BJ (cell line): ENCODE measurements at places on chromosomes 7 and 10. TPM values are rescaled to one million over a fixed set of nuclear protein-coding genes. Genes with fewer than 3 reads are reported as not detected.

- DNase-seq: no peak
Observed at GRCh38 chr10:80159166-80159873, 26.8 kb downstream of the PLAC9 start.

GRCh38 chr10:124002391-124003069 is 90.9 kb downstream of the CHST15 start:
- no peak for DNase-seq

DNA sequence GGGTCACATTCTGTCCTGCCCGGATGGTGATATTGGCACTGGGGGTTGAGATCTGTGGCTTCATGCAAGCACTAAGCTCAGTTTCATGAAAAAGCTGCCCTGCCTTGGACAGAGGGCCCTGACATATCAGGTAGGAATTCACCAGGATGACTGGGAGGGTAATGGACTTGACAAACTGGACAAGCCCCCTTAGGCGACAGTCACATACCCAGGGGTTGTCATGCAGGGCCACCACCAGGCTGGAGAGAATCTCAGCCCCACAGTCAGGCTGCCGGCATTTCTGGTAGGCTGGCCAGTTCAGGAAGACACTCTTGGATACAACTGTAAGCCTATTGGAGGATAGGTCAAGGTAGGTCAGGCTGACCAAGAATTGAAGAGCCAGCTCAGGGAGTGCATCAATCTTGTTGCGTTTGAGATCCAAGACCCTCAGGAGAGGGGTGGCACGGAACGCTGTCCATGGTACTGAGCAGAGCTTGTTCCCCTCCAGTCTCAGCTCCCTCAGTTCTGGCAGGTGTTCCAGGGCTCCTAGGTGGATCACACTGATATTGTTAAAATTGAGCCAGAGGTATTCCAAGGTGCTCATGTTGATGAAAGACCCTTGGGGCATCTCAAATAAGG is 824 bp downstream of the LRIT2 start:
- no peak for DNase-seq

GRCh38 chr10:50464004-50464409 is 159.7 kb downstream of the SGMS1 start:
- DNase-seq: no peak

GRCh38 chr10:75294518-75294865 is 58.7 kb upstream of the COMTD1 start:
- DNase-seq: no peak

DNA sequence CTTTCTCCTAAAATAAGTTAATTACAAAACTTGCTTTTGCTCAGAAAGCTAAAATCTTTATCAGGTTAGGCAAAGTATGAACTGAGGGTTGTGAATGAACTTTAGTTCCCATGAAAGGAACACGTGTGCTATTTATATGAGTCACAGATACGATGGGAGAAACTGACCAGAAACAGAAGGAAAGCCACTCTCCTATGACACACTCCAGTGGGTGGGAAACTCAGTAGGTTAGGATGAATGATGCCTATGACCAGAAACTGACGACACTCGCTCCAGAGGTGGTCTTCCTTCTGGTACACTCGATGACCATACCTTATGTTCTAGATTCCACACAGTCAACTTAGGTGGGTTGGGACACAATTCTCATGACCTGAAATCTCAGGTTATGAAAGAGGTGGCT is 215.7 kb upstream of the INHBA start:
- peak; percentile 49 for DNase-seq

- no peak for DNase-seq
Observed at GRCh38 chr7:144032985-144033709, 15.6 kb upstream of the OR2A5 start.

DNA sequence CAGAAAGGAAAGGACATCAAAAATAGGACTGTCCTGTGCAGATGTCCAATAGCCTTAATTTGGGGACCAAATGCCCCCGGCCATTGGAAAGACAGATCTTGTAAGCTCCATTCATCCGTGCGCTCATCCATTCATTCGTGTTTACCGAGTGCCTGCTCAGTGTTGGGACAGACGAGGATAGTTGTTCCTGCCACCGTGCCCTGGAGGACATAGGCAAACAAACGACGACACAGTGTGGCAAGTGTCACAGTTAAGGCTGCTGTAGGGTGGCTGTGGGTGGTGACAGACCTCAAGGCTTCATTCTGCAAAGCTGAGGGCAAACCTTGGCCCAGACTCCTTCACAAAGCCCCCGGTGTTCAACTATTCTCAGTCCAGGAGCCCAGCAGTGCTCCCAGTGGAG is 27.6 kb downstream of the MKI67 start:
- DNase-seq: no peak

GRCh38 chr10:3980660-3981059 is 195.7 kb upstream of the KLF6 start:
- DNase-seq: no peak

- no peak for DNase-seq
Observed at GRCh38 chr10:116408719-116409118, 18.9 kb upstream of the PNLIPRP3 start.

- no peak for DNase-seq
Observed at GRCh38 chr7:115475761-115476385, 554.0 kb downstream of the MDFIC start.

DNA sequence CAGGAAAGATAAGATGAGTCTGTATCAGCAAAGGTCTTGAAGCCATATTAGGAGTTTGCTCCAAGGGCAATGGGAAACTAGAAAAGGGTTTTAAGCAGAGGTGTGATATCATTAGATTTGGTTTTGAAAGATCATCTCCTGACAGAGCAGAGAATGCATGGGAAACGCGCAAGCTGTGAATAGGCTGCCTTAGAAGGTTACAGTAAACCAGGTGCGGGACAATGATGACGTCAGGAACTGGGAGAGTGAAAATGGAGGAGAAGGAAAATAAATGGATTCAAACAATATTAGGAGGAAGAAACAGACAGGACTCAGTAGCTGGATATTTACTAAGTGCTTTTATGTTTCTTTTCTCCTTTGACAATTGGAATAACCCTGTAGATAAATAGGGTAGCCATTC is 50.6 kb downstream of the CACNB2 start:
- DNase-seq: no peak

DNA sequence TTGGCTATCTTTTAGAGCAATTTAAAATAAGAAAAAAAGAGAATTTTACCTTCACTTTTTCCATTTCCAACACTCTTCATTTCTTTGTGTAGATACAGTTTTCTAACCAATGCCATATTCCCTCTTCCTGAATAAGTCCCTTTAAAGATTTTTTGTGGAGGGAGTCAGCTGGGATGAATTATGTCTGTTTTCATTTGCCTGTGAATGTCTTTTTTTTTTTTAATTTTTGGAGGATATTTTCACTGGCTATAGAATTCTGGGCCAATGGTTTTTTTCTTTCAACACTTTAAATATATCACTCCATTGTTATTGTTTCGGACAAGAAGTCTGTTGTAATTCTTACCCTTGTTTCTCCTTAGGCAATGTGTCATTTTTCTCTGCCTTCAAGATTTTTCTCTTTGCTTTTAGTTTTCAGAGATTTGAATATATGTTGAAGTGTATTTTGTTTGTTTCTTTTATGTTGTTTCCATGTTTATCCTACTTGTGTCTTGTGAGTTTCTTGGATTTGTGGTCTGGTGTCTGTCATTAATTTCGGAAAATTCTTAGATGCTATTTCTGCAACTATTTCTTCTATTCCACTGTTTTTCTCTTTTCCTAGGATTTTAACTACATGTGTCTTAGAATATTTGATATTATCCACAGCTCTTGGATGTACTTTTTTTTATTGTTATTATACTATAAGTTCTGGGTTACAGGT is 20.0 kb upstream of the CXCL12 start:
- no peak for DNase-seq

GRCh38 chr10:73589563-73590126 is 1.5 kb downstream of the USP54 start:
- no peak for DNase-seq

DNA sequence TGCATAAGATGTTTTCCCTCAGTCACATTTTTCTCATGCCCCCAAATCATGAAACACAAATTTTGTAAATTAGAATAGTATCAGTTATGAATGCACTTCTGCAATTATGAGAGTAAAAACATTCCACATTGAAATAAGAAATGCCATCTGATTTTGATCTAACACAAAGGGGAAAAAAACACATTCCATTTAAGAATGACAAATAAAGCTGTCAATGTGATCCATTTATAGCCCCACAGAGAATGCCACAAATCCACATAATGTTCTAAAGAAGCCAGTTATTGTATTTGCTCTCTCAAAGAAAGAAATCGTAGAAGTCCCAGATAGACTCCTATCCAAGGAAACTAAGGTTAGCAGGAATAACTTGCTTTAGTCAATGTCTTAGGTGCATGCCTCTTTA is 48.7 kb upstream of the RHOBTB1 start:
- peak; percentile 35 for DNase-seq

DNA sequence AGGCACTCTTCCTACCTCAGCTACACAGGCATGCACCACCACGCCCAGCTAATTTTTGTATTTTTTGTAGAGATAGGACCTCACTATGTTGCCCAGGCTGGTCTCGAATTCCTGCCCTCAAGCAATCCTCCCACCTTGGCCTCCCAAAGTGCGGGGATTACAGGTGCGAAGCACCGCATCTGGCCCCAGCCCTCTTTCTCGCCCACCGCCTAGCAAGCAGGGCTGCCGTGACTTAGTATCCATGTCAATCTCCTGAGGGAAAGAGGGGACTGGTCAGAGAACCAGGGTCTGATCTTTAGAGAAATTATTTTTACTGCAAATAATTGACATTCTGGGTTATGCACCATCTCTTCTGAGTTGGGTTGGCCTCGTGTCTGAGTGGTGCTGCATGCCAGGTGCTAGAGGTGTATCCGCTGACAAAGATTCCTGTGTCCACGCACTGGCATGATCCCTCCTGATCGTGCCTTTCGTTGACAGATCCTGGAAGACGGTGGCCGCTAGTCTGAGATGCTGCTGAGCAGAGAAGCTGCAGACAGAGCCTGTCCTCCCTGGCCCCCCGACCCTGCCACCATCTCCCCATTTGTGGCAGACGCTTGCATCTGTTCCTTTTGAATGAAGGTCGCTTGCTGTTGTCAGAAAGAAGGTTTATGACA is 22.7 kb downstream of the WIPI2 start:
- no peak for DNase-seq

DNA sequence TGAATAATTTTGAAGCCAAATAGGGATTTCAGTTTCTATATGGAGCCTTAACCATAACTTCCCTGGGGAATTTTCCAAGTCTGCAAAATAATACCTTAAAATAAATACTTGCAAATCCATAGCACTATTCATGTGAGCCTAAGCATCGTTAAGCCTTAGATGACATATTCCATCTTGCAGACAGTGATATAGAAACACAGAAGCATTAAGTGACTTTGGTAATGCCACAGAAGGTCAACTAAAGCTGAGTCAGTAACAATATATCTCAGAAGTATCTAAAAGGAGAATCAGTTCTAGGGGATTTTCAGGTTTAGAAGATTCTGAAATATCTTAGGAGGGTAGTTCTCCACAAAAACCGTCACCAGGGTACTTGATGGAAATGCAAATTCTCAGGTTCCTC is 163.4 kb upstream of the COL1A2 start:
- DNase-seq: no peak

DNA sequence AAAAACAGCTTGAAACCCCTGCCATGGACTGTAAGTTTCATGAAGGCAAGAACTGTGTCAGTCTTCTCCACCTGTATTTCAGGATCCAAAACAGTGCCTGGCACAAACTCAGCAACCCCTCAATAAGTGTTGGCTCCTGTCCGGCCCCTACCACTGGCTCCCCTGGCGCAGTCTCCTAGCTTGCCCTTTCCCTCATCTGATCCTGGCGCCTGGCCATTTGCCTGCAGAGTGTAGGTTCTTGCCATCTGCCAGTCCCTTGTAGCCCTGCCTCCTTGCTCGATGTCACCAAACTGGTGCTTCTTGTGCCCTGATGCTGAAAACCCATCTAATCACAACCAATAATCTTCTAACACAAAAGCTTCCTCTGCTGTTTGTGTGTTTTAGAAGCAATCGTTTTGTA is 60.4 kb downstream of the LGI1 start:
- no peak for DNase-seq

DNA sequence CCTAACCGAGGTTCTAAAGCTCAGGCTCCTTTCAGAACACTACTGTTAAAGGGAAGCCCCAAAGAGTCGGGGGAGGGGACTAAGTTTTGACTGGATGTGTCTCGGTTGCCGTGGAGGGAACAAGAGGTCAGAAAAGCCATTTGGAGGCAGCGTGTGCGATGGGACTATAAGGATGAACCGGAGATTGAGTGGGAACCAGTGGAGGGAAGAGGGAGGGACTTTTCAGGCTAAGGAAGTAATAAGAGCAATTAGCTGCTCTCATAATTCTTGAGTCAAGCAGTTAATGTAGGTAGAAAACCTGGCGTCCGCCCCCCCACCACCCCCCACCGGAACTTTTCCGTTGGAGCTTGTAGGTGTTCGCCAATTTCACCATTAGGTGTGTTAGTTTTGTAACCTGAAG is 491 bp upstream of the AKAP9 start:
- no peak for DNase-seq

DNA sequence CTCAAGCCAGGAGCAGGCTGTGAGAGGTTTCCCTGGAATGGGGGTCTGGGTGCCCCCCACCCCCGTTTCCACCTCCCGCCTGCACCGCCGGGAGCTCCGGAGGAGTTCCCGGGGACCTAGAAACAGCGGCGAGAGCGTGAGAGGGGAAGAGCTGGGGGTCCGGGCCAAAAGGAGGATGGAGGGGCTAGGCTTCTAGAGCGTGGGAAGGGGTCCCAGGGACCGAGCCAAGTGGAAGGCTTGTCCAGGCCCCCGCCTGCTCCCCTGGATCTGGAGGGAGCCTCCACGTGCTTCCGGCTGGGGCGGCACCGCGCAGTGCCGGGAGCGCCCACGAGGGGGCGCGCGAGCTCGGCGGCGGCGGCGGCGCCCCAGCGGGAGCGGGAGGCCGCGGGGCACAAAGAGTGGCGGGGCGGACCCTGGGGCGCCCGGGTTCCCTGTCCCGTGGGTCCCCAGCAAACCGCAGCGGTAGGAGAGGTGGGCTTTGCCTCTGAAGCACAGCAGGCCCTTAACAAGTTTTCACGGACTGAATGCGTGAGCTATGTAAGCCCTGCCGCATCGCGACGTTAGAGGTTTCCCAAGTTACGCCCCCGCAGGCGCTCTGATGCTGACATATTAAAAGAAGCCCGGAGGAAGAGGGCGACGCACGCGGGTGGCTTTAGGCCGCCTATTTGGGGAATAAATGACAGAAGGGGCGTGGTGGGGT is 104.4 kb upstream of the LRRC4 start:
- no peak for DNase-seq

- no peak for DNase-seq
Observed at GRCh38 chr10:98748298-98748697, 301.6 kb upstream of the HPS1 start.

DNA sequence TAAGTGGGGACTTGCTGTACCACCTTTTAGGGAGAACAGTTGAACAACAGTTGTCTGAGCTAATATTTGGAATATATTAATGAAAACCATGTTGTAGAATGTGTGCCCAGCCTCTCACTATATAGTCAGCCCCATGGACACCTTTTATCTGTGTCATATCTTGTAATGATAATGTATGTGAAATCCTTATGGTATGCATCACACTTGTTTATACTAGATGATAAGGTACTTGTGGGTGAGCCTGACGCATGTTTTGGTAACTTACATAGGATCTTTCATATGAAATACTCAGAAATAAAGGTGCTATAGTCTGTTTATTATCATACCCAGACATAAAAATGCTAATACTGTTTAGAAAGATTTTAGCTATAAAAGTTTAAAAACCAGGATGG is 32.8 kb downstream of the CAMK1D start:
- DNase-seq: no peak

GRCh38 chr7:124390301-124390700 is 357.4 kb upstream of the TMEM229A start:
- DNase-seq: no peak

C10orf143 gene
- polyA plus RNA-seq: 2.0 and 2.3 TPM in 2 replicates

WNT2 gene
- polyA plus RNA-seq: 7.7 and 8.4 TPM in 2 replicates

FBXO24 gene
- 0.33 and 0.40 TPM in 2 replicates for polyA plus RNA-seq

RNF32 gene
- polyA plus RNA-seq: 0.63 and 0.93 TPM in 2 replicates

CLCN1 gene
- polyA plus RNA-seq: not detected in 2 replicates

CALCR gene
- polyA plus RNA-seq: not detected in 2 replicates

PTER gene
- 9.3 and 15.2 TPM in 2 replicates for polyA plus RNA-seq
